ENCODE measurements at places on chromosomes 1 and 21.

- no peak for DNase-seq
Measured at GRCh38 chr1:162690672-162691434, 58.6 kb downstream of the DDR2 start.

- DNase-seq = no peak
Measured at GRCh38 chr1:174448974-174449373, 1.2 kb downstream of the GPR52 start.

DNA sequence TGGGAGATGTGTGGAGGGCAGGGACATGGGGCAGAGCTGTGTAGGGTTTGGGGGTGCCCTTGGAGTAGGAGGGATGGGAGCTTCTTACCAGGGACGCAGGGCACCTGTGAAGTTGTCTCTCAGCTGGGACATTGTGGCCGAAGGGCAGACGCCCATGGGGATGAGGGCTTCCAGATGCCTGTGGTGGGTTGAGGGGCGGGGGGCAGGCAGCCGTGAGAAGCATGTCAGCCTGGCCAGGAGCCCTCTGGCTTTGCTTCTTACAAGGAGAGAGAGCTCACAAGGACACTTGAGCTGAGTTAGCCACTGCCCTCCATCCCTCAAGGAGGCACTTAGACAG is 8.5 kb downstream of the A3GALT2 start:
- no peak for DNase-seq

GRCh38 chr1:211985556-211986264 is 49.6 kb downstream of the INTS7 start:
- no peak for DNase-seq

GRCh38 chr1:84570436-84571149 is 3.6 kb downstream of the CTBS start:
- no peak for DNase-seq

DNA sequence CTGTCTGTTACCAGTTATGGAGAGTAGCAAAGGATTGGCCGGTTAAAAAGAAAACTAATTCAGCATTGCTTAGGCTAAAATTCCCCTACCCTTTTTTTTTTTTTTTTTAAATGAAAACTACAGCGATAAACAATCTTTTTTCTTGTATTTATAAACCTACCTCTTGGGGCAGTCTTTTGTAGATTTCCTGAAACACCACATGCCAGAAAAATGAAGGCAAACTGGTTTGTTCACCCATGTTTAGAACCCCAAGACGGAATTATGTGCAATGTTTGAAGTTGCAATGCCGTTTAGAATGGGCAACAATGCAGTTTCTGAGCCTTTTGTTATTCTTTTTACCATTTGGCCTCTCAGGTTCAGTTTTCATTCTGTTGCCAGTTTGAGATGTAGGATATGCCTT is 59.1 kb downstream of the PRDM2 start:
- DNase-seq = no peak

- DNase-seq = peak; percentile 50
Measured at GRCh38 chr1:26161415-26162219, 2.7 kb downstream of the FAM110D start.

DNA sequence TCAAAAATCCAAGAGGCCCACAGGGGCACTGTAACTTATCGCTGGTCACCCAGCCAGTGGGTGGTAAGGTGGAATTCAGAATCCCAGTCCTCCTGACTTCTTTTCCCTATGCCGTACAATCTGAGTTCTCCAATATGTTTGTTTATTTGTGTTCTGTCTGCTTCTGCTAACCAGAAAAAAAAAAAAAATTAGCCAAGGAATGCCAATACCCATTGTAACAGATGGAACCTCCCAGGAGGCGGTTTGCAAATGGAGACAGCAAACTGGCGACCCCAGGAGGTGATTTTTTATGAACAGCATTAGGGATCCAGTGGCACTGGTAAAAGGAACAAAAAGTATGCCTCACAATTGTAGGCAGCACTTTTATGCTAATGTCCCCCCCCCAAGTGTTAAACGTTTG is 189.0 kb upstream of the FGGY start:
- no peak for DNase-seq

DNA sequence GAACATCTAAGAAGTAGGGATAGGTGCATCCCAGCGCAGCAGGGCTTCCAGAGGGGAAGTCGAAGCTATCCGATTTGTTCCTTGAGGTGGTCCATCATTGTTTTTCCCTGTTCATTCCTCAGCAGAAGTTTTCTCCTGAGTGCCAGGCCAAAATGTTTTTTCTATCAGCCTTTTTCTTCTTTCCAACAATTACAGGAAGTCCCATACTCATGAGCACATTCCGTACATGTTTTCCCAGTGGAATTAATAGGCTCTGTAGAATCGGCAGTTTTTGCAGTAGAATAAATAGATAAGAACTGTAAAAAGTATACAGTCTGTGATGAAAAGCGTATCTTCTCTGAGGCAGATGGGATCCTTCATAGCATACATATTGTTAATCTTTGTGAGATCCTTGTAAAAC is 24.8 kb downstream of the CD101 start:
- DNase-seq = no peak

DNA sequence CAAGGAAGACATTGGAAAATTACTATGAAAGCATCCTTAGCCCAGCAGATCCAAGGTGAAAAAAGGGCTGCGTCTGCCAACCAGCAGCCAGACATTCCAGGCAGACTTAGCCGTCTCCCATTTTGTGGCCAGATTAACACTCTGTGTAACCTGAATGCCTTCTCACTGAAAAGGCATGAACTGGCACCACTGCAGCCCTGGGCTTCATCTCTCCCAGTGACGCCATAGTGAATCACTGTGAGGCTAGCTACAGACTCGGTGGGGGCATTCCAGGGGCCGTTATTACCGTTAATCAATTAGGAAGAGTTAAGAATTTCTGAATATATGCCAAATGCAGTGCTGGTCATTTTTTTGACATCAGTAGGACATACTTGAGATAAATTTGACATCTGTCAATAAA is 627.4 kb downstream of the LMO4 start:
- DNase-seq = no peak

DNA sequence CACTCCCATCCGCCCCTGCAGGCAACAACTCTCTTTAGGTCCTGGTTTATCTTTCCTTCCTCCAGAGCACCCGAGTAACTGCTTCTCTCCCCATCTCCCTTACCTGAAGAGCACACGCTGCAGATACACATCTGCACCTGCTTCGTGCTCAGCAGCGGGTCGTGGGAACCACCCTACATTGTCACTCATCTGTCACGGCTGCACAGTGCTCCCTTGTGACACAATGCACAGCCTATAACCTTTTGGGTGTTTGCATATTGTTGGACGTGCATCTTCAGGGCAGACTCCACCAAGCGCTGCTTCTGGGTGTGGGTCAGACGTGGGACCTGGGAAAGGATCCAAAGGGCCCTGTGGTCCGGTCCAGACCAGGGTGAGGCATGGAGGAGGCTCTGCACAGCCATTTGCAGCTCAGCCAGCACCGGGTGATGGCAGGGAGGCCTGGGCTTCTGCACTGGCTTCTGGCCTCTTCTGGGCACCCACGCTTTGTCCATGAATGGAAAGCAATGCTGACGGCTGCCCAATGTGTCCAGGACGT is 42.5 kb downstream of the WDR4 start:
- no peak for DNase-seq

DNA sequence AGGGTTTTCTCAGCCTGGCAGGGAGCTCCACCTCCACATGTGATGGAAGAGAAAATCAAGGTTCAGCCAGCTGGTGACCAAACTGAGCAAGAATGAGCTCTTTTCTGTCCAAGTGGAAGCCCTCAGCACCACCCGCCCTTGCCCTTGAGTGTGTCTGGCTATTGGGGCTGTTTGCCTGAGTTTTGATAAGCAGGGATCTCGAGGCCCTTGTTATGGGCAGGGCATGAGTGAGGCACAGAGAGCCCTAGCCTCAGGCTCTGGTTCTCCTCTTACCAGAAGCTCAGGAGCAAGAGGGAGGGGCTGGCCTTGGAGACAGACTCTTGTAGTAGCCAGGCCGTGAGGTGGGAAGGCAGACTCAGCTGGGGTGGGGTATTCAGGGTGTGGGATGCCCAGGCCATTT is 37.5 kb upstream of the ARF1 start:
- DNase-seq = no peak

Measured in suppressor macrophage (primary cell).